ENCODE measurements at places on chromosomes 7 and 10. TPM values are rescaled to one million over a fixed set of nuclear protein-coding genes. Genes with fewer than 3 reads are reported as not detected.

DNA sequence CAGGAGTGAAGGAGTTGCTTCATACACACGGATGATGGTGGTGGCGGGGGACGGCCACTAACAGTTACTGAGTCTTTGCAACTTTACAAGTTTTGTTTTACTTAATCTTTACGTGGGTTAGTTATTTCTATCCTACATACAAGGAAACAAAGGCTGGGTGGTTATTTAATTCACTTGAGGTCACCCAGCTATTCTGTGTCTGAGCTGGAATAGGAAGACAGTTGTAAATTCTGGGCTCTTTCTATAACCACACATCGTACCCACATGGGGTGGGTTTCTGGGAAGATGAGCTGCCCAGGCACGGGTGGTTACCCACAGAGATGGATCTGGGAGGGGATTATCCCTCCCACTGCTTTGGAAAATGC lies 137.9 kb downstream of the ANLN start:
- H3K4me1 ChIP-seq, result peaks cover 11% of the 10 kb centered on the region
- no peak for DNase-seq
- no peaks in the 10 kb centered on the region for H3K36me3 ChIP-seq
- no peak overlapping the region for H3K4me3 ChIP-seq
- H3K27me3 ChIP-seq, result no peaks in the 10 kb centered on the region

- H3K36me3 ChIP-seq, result peaks cover 8% of the 10 kb centered on the region
- no peak overlapping the region for H3K27ac ChIP-seq
- no peak overlapping the region for H3K4me3 ChIP-seq
- peaks cover 11% of the 10 kb centered on the region for H3K4me1 ChIP-seq
These were observed 2.9 kb upstream of the ZNF33A start for GRCh38 chr10:38007551-38007950.

PAPSS2 gene
- 0.38 TPM for total RNA-seq

DNA sequence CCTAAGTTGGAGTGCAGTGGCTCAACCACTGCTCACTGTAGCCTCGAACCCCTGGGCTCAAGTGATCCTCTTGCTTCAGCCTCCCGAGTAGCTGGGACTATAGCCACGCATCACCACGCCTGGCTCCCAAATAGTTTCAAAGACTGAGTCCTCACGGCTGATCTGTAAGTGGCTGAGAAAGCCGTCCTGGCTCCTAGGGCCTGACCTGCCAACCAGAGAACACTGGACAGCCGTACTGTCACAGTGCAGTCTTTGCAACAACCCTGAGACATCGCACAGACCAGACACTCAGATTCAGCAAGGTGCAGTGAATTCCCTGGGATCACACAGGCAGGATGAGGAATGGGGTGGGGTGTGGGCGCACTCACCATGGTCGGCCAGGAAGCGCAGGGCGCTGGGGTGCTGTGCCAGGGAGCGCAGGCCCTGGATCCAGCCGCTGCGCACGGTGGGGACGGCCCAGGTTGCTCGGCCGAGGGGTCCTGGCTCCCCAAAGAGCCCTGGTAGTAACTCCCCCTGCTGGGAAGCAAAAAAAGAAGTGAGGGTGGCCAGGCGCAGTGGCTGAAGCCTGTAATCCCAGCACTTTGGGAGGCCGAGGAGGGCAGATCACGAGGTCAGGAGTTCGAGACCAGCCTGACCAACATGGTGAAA lies 10.7 kb downstream of the BRAT1 start:
- H3K36me3 ChIP-seq, result peaks cover 23% of the 10 kb centered on the region
- no peak for DNase-seq
- no peak overlapping the region for H3K27ac ChIP-seq
